ENCODE measurements at places on chromosomes 2 and 18. TPM values are rescaled to one million over a fixed set of nuclear protein-coding genes. Genes with fewer than 3 reads are reported as not detected.

Gene STK25
- total RNA-seq = 104 TPM

- DNase-seq = no peak
Measured at GRCh38 chr18:48962994-48963561, 12.3 kb upstream of the SMAD7 start.

- no peak for DNase-seq
Measured at GRCh38 chr2:160294889-160295288, 94.8 kb upstream of the ITGB6 start.

DNA sequence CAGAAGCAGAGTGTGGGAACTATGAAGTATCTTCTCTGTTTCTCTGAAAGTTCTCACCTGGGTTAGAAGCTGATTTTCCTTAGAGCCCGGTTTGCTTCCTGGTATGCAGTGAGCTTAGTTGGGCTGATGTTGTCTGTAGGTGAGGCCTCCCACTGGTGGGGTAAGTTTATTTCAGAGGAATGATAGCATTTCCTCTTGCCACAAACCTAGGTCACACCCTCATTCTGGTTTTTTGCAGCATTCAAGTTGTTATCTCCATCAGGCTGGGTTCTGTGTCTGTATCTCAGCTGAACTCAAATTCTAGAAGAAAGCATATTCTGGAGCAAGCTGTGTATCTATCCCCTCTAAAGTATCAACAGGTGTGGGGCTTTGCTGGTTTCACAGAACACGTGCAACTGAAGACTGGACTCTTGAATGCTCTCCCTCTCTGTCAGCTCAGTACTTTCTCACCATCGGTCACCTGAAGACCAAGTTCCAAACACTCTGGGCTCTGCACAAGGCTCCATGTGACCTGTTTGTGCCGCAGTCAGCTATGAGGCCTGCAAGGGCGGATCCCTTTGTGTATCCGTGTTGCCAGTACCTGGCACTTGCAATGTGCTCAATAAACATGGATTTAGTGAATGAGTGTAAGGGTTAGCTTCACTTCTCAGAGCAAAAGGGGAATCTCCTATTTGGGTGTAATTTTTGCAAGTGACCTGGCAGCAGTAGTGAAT, 49.5 kb upstream of the MBOAT2 start:
- no peak for DNase-seq

GRCh38 chr2:208179028-208179609, 10.7 kb downstream of the C2orf80 start:
- DNase-seq = no peak

- peak; percentile 38 for DNase-seq
Measured at GRCh38 chr2:88690591-88691338, 708 bp upstream of the RPIA start.

Gene CDK5R2
- total RNA-seq = not detected

DNA sequence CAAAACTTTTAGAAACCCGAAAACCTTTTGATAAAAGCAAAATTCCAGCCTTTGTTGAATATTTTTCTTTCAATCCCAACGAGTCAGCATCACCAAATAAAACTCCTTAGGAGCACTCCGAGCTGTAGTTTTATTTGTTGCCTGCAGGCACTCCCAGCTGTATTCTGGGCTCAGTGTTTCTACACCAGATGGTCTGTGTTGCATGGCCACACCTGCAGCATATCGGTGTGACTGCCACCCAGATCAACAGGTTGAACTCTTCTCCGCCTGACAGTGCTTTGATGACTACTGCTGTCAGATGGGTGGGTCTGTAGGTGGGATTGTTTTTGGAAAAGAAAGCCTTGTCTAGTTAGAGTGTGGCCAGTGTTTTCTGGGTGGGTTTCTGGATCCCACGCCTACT, 32.7 kb downstream of the APCDD1 start:
- DNase-seq = no peak

- DNase-seq = no peak
Measured at GRCh38 chr2:109523536-109524361, 90.0 kb downstream of the SEPTIN10 start.

- no peak for DNase-seq
Measured at GRCh38 chr2:6294791-6295190, 570.9 kb downstream of the CMPK2 start.

Gene MAP4K3
- total RNA-seq = 10.3 TPM

Gene CNTNAP5
- not detected for total RNA-seq

Gene CRYGD
- not detected for total RNA-seq

- no peak for DNase-seq
Measured at GRCh38 chr2:227473122-227473461, 1.1 kb downstream of the AGFG1 start.
